ENCODE measurements at places on chromosomes 12 and 14. TPM values are rescaled to one million over a fixed set of nuclear protein-coding genes. Genes with fewer than 3 reads are reported as not detected.
A peak's percentile ranks its signal among the peaks of the same experiment; 100 is the strongest.

TSHR gene
- not detected for total RNA-seq

GRCh38 chr12:95335948-95336347 is 118.3 kb downstream of the VEZT start:
- H3K4me3 ChIP-seq, result no peak overlapping the region
- no peaks in the 10 kb centered on the region for H3K36me3 ChIP-seq
- H3K27ac ChIP-seq, result peak overlapping the region; percentile 76
- peak; percentile 51 for DNase-seq
- peaks cover 8% of the 10 kb centered on the region for H3K4me1 ChIP-seq

IFNG gene
- not detected for total RNA-seq

GRCh38 chr12:3055704-3056467 is 21.3 kb upstream of the TSPAN9 start:
- peaks cover 10% of the 10 kb centered on the region for H3K27me3 ChIP-seq
- no peak for DNase-seq
- H3K4me3 ChIP-seq, result no peak overlapping the region
- H3K36me3 ChIP-seq, result no peaks in the 10 kb centered on the region
- H3K4me1 ChIP-seq, result peaks cover 9% of the 10 kb centered on the region

DNA sequence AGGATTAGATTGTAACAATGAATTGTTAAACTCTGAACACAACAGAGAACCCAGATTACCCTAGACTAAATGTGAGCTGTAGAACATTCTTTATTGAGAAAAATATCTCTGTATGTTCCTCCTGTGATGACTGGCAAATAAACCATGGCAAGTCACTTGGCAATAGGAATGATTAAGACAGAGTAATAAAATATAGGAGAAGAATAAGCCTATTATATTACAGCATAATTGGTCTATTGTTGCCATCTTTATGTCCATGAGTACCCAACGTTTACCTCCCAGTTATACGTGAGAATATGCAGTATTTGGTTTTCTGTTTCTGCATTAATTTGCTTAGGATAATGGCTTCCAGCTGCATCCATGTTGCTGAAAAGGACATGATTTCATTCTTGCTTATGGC is 211.2 kb upstream of the AVPR1A start:
- no peaks in the 10 kb centered on the region for H3K4me1 ChIP-seq
- H3K27ac ChIP-seq, result no peak overlapping the region
- H3K36me3 ChIP-seq, result no peaks in the 10 kb centered on the region
- no peaks in the 10 kb centered on the region for H3K27me3 ChIP-seq
- no peak for DNase-seq
- no peak overlapping the region for H3K4me3 ChIP-seq

SLC8A3 gene
- under 0.01 TPM for total RNA-seq

EML5 gene
- total RNA-seq, result 22.2 TPM

TMEM253 gene
- total RNA-seq, result not detected

DNA sequence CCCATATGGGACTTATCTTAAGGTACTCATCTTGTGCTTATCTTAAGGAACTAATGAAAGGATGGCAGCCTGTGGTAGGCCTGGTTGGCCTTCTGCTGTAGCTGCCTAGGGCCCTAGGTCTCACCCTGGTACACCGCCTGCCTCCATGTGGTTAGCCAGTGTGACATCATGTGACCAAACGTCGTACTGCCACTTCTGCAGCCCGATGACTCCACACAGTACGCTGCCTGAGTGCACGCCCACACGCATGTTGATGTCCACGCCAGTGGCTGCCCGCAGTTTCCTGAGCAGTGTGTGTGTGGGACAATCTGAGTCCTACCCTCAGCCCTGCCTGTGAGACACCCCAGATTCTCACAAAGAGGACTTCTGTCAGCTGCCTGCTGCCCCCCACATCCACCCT is 5.1 kb downstream of the ADCY4 start:
- DNase-seq, result no peak
- peaks cover 30% of the 10 kb centered on the region for H3K27me3 ChIP-seq
- H3K36me3 ChIP-seq, result no peaks in the 10 kb centered on the region
- H3K4me3 ChIP-seq, result no peak overlapping the region

DNA sequence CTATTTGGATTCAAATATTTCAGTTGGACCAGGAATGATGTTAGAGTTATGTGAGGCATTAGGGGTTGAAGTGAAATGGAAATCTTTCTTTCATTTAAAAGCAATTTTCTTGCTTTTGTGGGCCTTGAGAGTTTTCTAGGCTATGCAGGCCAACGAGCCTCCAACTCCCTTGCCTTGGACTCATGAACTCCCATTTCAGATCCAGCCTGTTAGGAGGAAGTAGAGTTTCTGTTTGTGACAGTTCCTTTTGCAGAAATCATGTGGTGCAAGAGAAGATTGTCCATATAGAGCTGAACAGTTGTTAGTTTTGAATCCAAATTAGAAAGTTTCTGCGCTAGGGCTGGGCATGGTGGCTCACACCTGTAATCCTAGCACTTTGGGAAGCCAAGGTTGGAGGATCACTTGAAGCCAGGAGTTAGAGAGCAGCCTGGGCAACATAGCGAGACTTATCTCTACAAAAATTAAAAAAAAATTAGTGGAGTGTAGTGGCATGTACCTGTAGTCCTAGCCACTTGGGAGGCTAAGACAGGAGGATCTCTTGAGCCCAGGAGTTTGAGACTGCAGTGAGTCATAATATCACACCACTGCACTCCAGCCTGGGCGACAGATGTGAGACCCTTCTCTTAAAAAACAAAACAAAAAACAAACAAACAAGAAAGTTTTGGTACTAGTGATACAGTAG is 47.3 kb upstream of the MED13L start:
- H3K4me1 ChIP-seq, result peaks cover 7% of the 10 kb centered on the region
- DNase-seq, result no peak
- no peaks in the 10 kb centered on the region for H3K36me3 ChIP-seq
- H3K27ac ChIP-seq, result no peak overlapping the region

CFAP251 gene
- 9.4 TPM for total RNA-seq

DPPA3 gene
- not detected for total RNA-seq

CCDC91 gene
- total RNA-seq, result 14.7 TPM

JPH4 gene
- total RNA-seq, result not detected

STYK1 gene
- total RNA-seq, result 1.1 TPM

DNA sequence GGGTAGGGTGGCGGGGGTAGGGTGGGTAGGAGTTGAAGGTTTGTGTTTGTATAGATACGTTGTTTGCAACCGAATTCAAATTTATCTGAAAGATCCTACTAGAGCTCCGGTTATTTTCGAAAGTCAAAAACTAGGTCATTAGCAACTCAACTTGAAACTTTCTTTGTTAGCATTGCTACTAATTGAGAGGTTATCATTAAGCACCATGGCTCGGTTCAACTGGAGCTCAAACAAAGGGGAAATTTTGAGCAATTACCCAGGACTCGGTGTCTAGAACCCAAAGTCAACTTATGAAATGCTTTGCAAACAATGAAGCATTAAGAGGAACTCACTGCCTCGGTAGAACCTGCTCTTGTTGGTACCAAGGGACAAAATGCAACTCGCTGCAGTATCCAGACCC is 207.7 kb downstream of the BCAT1 start:
- no peaks in the 10 kb centered on the region for H3K4me1 ChIP-seq
- H3K36me3 ChIP-seq, result no peaks in the 10 kb centered on the region
- DNase-seq, result no peak
- no peak overlapping the region for H3K4me3 ChIP-seq
- H3K27ac ChIP-seq, result no peak overlapping the region

PHC1 gene
- total RNA-seq, result 9.7 TPM

TPPP2 gene
- total RNA-seq, result not detected

DNA sequence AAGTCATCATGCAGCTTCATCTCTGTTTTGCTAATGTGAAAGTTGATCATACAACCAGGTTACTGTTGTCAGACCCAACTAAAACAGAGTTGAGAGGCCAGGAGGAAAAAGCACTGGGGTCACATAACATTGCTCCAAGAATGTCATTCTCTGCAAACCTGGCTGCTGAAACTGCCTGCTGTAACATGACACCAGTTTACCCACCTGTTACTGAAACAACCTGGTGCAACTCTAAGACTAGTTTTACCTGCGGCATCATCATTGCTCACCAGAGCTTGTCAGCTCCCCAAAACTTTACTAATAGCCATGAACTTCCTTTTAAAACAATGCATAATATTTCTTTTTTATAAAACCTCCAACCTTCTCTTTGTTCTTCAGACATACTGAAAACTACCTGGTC is 30.7 kb upstream of the DEGS2 start:
- H3K27me3 ChIP-seq, result no peaks in the 10 kb centered on the region
- DNase-seq, result no peak
- H3K4me3 ChIP-seq, result no peak overlapping the region
- H3K27ac ChIP-seq, result no peak overlapping the region

DNA sequence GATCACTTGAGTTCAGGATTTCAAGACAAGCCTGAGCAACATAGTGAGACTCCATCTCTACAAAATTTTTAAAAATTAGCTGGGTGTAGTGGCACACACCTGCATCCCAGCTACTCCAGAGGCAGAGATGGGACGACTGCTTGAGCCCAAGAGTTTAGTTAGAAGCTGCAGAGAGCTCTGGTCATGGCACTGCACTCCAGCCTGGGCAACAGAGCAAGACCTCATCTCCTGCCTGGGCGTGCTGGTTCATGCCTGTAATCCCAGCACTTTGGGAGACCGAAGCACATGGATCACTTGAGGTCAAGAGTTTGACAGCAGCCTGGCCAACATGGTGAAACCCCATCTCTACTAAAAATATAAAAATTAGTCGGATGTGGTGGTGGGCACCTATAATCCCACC is 20.2 kb downstream of the CLIP1 start:
- no peaks in the 10 kb centered on the region for H3K27me3 ChIP-seq
- H3K4me3 ChIP-seq, result no peak overlapping the region
- H3K27ac ChIP-seq, result peak overlapping the region; percentile 15

TPH2 gene
- total RNA-seq, result not detected

ANKRD33 gene
- total RNA-seq, result not detected

YLPM1 gene
- total RNA-seq, result 16.4 TPM

DNA sequence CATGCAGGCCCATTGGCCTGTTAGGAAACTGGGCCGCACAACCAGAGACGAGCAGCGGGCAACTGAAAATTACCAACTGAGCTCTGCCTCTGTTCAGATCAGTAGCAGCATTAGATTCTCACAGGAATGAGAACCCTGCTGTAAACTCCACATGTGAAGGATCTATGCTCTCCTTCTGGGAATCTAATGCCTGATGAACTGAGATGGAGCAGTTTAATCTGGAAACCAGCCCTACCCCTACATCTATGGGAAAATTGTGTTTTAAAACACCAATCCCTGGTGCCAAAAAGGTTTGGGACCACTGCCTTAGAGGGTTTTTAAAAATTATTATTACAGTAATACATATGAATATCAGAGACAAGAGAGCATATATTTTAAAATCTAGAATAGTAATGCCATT is 1144.5 kb downstream of the FSCB start:
- no peaks in the 10 kb centered on the region for H3K36me3 ChIP-seq
- H3K27me3 ChIP-seq, result no peaks in the 10 kb centered on the region
- no peaks in the 10 kb centered on the region for H3K4me1 ChIP-seq
- H3K27ac ChIP-seq, result no peak overlapping the region
- H3K4me3 ChIP-seq, result no peak overlapping the region

- peaks cover 2% of the 10 kb centered on the region for H3K4me1 ChIP-seq
- H3K36me3 ChIP-seq, result no peaks in the 10 kb centered on the region
- DNase-seq, result no peak
- no peak overlapping the region for H3K27ac ChIP-seq
Observed at GRCh38 chr12:8912914-8913313, 1.4 kb upstream of the PHC1 start.

GRCh38 chr14:57199921-57200320 is 68.8 kb downstream of the EXOC5 start:
- H3K27ac ChIP-seq, result no peak overlapping the region
- H3K27me3 ChIP-seq, result no peaks in the 10 kb centered on the region
- peak; percentile 79 for DNase-seq
- H3K36me3 ChIP-seq, result no peaks in the 10 kb centered on the region
- H3K4me3 ChIP-seq, result no peak overlapping the region

DNA sequence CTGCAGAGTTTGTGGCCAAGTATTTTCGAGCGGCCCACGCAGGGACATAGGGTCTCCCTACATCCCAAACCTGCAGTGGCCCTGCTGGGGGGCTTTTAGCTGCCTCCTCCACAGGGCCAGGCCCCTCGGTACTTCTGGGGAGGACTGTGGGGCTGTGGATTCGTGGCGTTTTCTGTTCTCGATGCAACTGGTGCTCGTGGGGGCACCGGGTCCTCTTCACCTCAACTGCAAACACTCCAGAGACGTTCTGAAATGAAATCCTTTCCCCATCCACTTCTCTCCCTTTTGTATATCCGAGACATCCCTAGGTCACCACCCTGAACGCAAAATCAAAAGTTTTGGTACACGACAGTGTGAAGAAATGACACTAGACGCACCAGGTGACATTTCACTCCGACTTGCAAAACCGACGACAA is 2.3 kb downstream of the RFX4 start:
- H3K4me3 ChIP-seq, result no peak overlapping the region
- no peaks in the 10 kb centered on the region for H3K36me3 ChIP-seq
- H3K27ac ChIP-seq, result no peak overlapping the region
- no peak for DNase-seq
- H3K4me1 ChIP-seq, result no peaks in the 10 kb centered on the region

BICDL1 gene
- total RNA-seq, result not detected

CCDC177 gene
- not detected for total RNA-seq

GLIPR1 gene
- total RNA-seq, result 327 TPM

GRCh38 chr14:50829489-50830043 is 1.4 kb downstream of the NIN start:
- peak overlapping the region; percentile 73 for H3K4me3 ChIP-seq
- no peak for DNase-seq
- no peaks in the 10 kb centered on the region for H3K27me3 ChIP-seq
- H3K36me3 ChIP-seq, result no peaks in the 10 kb centered on the region
- peaks cover 14% of the 10 kb centered on the region for H3K4me1 ChIP-seq

DNA sequence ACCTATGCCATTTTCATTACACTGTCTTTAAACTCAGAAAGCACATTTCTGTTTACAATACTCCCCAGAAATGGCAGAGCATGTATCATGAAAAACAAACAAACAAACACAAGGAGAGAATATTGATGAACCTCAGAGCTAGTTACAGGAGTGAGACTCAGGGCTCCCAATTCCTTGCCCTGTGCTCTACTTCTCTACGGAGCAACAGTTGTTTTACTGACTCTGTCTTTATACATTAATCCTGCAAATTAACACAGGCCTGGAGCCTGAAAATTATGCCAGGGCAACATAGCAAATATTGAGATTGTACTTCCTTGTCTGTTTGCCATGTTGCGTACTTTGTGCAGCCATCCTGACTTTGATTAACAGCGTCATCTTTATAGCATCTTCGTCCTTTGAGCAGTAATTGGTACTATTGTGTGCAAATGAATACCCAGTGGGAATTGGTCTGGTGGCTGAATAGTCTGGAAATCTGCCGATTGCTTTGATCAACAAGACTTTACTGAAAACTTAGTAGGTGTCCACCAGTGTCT is 15.2 kb upstream of the AKAP6 start:
- H3K27me3 ChIP-seq, result peaks cover 12% of the 10 kb centered on the region
- DNase-seq, result no peak
- no peak overlapping the region for H3K27ac ChIP-seq
- no peak overlapping the region for H3K4me3 ChIP-seq
- H3K36me3 ChIP-seq, result no peaks in the 10 kb centered on the region
- no peaks in the 10 kb centered on the region for H3K4me1 ChIP-seq

GRCh38 chr12:57215668-57216013 is 953 bp upstream of the NXPH4 start:
- peaks cover 32% of the 10 kb centered on the region for H3K36me3 ChIP-seq
- H3K4me1 ChIP-seq, result peaks cover 7% of the 10 kb centered on the region
- peaks cover 54% of the 10 kb centered on the region for H3K27me3 ChIP-seq
- DNase-seq, result peak; percentile 30
- no peak overlapping the region for H3K27ac ChIP-seq

All from IMR-90 (cell line).